ENCODE measurements at places on chromosomes 2 and 18.

DNA sequence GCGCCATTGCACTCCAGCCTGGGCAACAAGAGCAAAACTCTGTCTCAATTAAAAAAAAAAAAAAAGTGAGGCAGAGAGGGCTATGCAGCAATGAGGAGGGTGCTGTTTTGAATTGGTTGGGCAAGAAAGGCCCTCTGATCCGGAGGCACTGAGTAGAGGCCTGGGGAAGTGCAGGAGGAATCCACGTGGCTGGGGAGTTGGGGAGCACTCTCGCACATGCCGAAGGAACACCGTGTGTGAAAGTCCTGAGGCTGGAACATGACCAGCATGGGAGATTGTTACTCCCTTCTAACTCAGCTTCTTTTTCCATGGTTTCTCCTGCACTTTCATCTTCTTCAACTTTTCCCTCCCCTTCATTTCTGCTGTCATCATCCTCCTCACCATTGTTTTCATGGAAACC is 347.9 kb upstream of the HS6ST1 start:
- DNase-seq = no peak

DNA sequence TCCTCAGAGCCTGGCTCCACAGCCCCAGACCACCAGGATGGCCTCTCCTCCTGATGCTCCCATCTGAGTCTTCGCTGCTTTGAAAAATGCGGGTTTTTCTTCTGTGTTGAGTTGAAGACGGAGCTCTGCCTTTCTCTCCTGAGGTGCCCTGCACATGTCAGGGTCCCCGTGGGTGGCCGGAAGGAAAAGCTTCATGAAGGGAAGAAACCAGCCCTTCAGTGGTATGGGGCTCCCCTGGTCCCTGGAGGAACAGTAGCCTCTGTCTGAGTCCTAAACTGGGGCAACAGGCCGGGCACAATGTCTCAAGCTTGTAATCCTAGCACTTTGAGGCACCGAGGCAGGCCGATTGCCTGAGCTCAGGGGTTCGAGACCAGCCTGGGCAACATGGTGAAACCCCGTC is 54.7 kb upstream of the CAB39 start:
- no peak for DNase-seq

DNA sequence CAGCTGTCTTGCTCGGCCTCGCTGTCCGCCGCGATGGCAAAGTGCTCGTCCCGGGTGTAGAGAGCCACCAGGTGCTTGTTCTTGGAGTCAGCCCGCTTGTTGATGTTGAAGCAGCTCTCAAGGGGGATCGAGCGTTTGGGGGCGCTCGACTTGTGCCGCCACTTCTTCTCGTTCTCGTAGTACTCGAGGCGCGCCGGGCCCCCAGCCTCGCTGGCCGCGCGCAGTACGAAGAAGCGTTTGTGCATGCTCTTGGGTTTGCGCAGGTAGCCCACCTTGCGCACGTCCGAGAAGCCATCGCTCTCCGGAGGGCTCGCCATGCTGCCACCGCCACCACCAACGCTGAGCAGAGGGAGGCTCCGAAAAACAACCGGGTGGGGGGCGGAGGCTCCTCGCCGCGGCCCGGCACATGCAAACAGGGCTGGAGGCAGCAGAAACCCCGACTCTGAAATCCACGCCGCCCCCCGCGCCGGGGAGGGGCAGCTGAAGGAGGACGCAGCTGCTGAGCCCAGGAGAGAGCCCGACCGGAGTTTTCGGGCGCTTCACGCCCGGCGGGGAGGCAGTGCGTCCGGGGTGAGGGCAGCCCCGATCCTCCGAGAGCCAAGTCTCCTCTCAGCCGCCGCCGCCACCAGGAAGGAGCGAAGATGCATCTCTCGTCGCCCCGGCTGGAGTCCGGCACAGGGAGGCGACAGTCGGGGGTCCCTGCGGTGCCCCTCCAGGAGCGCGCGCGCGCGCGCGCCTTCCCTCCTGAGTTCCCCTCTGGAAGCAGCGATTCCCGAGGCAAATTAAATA is 1.0 kb downstream of the IRS1 start:
- peak; percentile 77 for DNase-seq

DNA sequence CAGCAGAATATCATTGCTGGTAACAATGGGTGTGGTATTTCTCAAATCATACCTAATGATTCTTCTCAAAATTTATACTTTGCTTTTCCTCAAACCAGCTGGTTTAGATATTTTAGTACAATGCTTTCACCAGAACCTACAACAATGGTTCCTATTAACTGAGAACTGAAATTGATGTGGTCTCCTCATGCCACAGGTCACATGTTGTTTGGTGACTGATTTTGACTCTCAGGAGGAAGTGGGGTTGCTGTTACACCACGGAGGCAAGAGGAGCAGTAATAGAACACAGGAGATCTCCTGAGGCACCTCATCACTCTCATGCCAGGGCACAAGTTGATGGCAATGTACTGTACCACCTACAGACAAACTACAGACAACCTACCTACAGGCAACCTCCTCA is 3.0 kb upstream of the CEP68 start:
- DNase-seq = no peak

GRCh38 chr2:219207884-219208740 is 1.5 kb downstream of the ZFAND2B start:
- DNase-seq = peak; percentile 53

GRCh38 chr2:134052173-134052572 is 201.7 kb upstream of the MGAT5 start:
- no peak for DNase-seq

DNA sequence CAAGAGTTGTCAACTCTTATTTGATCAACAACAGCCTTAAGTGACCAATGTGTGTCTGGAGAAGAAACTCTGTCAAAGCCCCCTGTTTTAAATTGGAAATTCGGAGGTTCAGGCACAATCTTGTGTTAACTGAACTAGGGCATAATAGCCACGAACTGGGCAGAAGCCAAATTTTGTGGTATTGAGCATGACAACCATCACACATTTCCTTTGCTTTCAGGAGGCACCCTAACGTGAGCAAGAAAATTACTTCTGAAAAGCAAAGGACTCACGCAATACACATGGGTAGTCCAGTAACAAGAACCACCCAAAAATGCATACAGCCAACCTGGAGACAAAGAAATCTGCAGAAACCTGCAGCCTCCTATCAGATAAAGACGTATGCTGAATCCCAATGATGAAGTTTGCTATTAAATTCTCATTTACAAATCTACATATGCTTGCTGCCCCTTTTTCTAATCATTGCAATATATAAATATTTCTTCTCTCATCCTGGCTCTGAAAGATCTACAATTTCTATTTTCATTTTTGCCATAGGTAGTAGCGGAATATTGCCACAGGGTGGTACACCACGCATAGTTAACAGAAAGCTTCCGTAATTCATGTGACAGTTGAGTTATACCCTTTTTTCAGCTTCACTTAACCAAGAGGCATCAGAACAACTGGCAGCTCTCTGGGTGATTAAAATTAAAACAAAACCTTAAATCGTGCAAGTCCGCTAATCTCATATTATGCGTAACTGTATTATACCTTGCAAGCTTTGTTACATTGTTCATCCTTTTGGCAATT is 495.8 kb downstream of the NRXN1 start:
- DNase-seq = peak; percentile 56

- no peak for DNase-seq
Measured at GRCh38 chr2:68789603-68790002, 55.0 kb downstream of the ARHGAP25 start.

DNA sequence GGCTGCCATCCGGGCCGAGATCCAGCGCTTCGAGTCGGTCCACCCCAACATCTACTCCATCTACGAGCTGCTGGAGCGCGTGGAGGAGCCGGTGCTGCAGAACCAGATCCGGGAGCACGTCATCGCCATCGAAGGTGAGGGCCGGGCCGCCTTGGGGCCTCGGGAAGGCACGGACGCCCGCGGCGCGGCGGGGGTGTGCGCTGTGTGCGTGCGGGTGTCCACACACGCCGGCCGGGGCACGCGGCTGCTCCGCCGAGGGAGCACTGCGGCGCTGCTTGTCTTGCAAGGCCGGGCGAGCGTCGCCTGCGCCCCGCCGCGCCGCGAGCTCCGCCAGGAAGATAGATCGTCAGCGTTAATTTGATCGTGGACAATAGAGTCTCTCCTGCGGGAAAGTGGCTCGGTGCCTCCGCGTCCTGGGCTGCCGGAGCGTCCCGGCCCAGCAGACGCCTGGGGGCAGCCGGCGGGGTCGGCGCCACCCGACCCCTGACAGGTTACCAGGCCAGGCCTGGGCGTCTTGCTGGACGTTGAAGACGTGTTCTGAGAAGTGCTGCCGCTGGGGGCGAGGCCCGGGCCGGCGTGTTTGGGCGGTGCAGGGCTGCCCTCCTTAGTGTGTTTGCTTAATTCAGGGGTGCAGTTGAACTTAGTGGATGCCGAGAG is 1.0 kb downstream of the AGAP1 start:
- peak; percentile 49 for DNase-seq

DNA sequence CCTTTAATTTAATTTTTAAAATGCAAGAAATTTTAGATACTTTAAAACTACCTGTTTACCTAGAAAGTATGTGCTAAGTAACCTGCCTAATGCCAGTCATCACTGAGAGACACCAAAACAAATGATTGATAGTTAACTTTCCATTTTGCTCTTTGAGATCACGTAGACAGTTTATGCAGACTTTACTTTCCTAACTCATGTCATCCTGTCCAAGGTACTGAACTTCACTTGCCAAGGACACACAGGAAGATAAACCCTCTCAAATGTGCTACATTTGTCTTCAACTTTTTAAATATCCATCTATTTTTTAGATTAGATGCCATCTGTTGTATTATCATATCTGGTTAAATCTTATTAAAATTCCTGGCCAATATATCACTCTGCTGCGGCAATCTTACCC is 20.1 kb upstream of the SCN1A start:
- no peak for DNase-seq

- no peak for DNase-seq
Measured at GRCh38 chr18:6039055-6039454, 143.7 kb upstream of the TMEM200C start.

DNA sequence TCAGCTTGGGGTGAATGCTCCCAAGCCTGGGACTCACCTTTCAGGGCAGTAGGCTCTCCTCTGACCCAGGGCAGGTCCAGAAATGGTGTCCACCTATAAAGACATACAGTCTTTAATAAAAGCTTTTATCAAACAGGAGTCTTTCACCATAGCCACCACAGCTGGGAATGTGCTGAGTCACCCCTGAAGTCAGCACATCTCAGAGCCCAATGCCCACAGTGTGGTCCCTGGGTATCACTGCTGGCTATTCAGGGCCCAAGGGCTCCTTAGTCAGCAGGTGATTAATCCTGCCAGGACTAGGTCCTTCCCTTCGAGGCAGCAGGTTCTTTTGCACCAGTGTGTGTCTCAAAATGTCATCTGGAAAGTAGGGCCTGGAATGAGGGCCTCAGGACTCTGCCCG is 181.9 kb downstream of the MEMO1 start:
- DNase-seq = no peak

DNA sequence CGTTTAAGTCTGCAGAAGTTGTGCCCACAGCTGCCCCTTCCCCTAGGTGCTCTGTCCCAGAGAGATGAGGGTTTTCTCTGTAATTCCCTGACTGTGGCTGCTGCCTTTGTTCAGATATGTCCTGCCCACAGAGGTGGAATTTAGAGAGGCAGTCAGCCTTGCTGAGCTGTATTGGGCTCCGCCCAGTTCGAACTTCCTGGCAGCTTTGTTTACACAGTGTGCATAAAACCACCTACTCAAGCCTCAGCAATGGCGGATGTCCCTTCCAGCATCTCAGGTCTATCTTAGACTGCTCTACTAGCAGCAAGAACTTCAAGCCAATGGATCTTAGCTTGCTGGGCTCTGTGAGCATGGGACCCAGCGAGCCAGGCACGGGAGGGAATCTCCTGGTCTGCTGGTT is 48.1 kb downstream of the LHCGR start:
- no peak for DNase-seq

GRCh38 chr2:105569606-105570005 is 170.8 kb upstream of the FHL2 start:
- no peak for DNase-seq

GRCh38 chr2:157875641-157876065 is 477 bp downstream of the ACVR1 start:
- peak; percentile 77 for DNase-seq

DNA sequence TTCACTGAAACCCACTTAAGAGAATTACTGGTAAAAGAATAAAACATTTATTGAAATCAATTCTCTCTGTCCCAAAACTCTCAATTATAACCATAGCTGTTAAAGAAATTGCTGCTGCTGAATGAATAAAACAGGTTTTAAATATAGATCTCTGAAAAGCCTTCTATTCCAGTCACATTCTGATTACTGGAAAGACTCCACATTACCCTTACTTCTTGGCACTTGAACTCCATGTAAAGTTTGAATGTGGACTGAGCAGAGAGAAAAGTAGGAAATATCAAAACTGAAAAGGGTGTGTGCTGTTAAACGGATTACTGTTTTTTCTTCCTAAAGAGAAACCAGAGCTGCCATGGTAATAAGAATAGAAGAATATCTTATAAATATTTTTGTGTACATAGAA is 655.3 kb upstream of the SETBP1 start:
- DNase-seq = peak; percentile 93

DNA sequence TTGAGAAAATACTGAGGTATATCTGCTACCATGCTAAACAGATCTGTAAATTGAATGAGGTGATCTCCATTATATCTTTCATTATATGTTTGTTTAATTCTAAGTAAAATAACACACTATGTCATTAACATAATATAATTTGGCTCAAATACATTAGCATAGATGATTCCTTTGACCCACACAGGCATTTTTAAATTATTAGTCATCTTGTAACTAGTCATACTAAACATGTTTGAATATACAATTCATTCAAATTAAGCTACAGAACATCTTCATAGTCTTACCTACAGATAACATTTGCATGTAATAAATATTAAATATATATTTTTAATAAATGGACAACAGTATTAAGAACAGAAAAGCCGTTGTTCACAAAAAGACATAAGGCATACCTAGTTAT is 52.7 kb upstream of the KYNU start:
- no peak for DNase-seq

GRCh38 chr2:3142210-3142609 is 235.4 kb downstream of the EIPR1 start:
- no peak for DNase-seq

- no peak for DNase-seq
Measured at GRCh38 chr2:49177194-49177593, 22.9 kb upstream of the FSHR start.

GRCh38 chr2:232417489-232417888 is 10.8 kb downstream of the ALPG start:
- DNase-seq = no peak
